LHCN-M2 (cell line): ENCODE measurements at places on chromosomes 6 and 20. TPM values are rescaled to one million over a fixed set of nuclear protein-coding genes. Genes with fewer than 3 reads are reported as not detected.

TGM3 gene
- not detected in 2 replicates for total RNA-seq

PTK6 gene
- 0.40 and 0.45 TPM in 2 replicates for total RNA-seq

MYH7B gene
- total RNA-seq = 0.06 TPM in 1 of 2 replicates, not detected in the other

OR2B6 gene
- total RNA-seq = not detected in 2 replicates

ERVFRD-1 gene
- total RNA-seq = not detected in 2 replicates

CCDC167 gene
- 41.4 and 47.6 TPM in 2 replicates for total RNA-seq

ESR1 gene
- total RNA-seq = 0.23 and 0.58 TPM in 2 replicates

KCNK15 gene
- total RNA-seq = not detected in 2 replicates

LAMA4 gene
- total RNA-seq = 6.5 and 6.8 TPM in 2 replicates

DACT2 gene
- total RNA-seq = not detected in 2 replicates

SLC12A5 gene
- total RNA-seq = under 0.01 TPM in 1 of 2 replicates, not detected in the other

BPI gene
- total RNA-seq = not detected in 2 replicates

EYS gene
- total RNA-seq = 0.26 and 0.98 TPM in 2 replicates

ARMC2 gene
- 1.4 and 1.5 TPM in 2 replicates for total RNA-seq

MYB gene
- total RNA-seq = 1.6 and 2.0 TPM in 2 replicates

UBD gene
- not detected in 2 replicates for total RNA-seq

CDSN gene
- total RNA-seq = not detected in 2 replicates

DLGAP4 gene
- 17.2 and 27.4 TPM in 2 replicates for total RNA-seq

FAM209B gene
- not detected in 2 replicates for total RNA-seq

DEFB124 gene
- total RNA-seq = not detected in 2 replicates

LHFPL5 gene
- total RNA-seq = 0.17 TPM in 1 of 2 replicates, not detected in the other

FAM209A gene
- not detected in 2 replicates for total RNA-seq

TRIM10 gene
- total RNA-seq = not detected in 2 replicates

ADGRF5 gene
- not detected in 2 replicates for total RNA-seq

ZC3H12D gene
- total RNA-seq = 0.06 TPM in 1 of 2 replicates, not detected in the other

EFCAB8 gene
- total RNA-seq = 0.17 TPM in 1 of 2 replicates, not detected in the other

CFAP61 gene
- total RNA-seq = 0.06 TPM in 1 of 2 replicates, not detected in the other

XKR7 gene
- total RNA-seq = under 0.01 TPM in 1 of 2 replicates, not detected in the other

BHLHE23 gene
- not detected in 2 replicates for total RNA-seq

HLA-F gene
- 2.4 TPM in 1 of 2 replicates, not detected in the other for total RNA-seq

TAGAP gene
- not detected in 2 replicates for total RNA-seq

HSPA12B gene
- not detected in 2 replicates for total RNA-seq

PACRG gene
- 0.75 TPM in 1 of 2 replicates, not detected in the other for total RNA-seq

CYP24A1 gene
- 0.51 TPM in 1 of 2 replicates, not detected in the other for total RNA-seq

TCP11 gene
- 0.23 and 0.32 TPM in 2 replicates for total RNA-seq

BTN1A1 gene
- total RNA-seq = not detected in 2 replicates

DPPA5 gene
- not detected in 2 replicates for total RNA-seq

SLC22A2 gene
- total RNA-seq = not detected in 2 replicates

LAMA5 gene
- 7.2 and 29.2 TPM in 2 replicates for total RNA-seq
